ENCODE measurements at places on chromosomes 16 and 17.

GRCh38 chr17:50835301-50836234 is at the start of gene WFIKKN2:
Gene WFIKKN2, plus strand, starts transcription at chr17:50835586. Its CDS starts 352 bp downstream, at chr17:50835938.
- no peak for DNase-seq

DNA sequence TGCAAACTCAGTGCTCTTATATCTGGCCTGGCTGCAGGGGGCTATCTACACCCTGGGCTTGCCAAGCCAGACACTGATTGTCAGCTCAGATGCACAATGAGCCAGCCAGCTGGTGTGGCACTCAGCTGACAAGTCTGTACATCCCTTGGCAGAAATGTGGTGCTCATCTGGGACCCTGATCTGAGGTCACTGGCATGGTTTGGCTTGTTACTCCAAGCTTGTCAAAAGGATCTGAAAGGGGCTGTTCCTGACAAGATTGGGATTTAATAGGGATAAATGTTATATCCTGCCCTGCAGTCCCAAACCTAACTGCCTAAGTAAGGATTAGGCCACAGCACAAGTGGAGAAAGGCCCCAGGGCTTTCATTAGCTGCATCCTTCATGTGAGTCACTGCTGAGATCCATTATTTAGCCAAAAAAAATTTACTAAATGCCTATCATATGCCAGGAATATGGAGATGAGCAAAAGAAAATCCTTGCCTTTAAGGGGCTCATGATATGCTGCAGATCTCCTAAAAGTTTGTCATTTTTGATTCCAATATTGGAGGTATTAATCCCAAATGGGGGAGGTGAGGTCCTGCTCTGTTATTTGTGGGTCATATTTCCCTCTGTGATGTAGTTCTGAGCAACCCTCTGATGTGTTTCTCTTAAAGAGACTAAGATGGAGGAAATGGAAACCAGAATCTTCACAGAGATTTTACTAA is 6.3 kb downstream of the SLC6A2 start:
- DNase-seq: no peak

GRCh38 chr17:40209404-40210093 is 9.6 kb upstream of the WIPF2 start:
- DNase-seq: no peak

DNA sequence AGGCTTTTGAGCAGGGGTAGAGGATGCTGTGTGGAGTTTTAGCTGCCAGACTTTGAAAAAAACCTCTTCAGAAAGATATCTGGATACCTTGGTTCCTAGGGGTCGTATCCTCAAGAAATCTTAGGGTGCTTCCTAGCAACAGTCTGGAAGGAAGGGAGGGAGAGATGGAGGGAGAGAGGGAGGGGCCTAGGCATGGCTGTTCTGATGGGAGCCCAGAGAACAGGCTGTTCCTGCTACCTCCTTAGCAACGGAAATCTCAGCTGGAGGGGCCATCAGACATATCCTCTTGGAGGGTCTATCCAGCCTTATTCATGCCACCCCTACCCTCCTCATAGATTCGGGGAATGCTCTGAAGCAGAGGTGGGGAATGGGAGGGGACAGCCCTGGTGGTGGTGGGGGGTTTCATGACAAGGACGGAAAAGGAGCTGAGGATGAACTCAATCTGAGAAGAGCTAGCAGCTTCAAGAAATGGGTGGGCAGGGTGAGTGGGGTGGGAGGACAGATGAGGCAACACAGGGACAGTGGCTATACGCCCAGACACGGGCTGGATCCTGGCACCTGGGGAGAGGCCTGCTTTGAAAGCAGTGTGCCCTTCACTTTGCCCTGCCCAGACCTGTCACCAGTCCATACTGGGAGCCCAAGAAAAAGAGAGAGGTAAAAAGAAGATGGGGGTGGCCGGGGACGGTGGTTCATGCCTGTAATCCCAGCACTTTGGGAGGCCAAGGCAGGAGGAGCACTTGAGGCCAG is 2.9 kb upstream of the THRA start:
- DNase-seq: no peak

- DNase-seq: peak; percentile 78
These were observed 2.3 kb upstream of the CCDC182 start for GRCh38 chr17:57747221-57748017.

- DNase-seq: no peak
These were observed 94.6 kb upstream of the SMIM36 start for GRCh38 chr17:55605705-55606487.

DNA sequence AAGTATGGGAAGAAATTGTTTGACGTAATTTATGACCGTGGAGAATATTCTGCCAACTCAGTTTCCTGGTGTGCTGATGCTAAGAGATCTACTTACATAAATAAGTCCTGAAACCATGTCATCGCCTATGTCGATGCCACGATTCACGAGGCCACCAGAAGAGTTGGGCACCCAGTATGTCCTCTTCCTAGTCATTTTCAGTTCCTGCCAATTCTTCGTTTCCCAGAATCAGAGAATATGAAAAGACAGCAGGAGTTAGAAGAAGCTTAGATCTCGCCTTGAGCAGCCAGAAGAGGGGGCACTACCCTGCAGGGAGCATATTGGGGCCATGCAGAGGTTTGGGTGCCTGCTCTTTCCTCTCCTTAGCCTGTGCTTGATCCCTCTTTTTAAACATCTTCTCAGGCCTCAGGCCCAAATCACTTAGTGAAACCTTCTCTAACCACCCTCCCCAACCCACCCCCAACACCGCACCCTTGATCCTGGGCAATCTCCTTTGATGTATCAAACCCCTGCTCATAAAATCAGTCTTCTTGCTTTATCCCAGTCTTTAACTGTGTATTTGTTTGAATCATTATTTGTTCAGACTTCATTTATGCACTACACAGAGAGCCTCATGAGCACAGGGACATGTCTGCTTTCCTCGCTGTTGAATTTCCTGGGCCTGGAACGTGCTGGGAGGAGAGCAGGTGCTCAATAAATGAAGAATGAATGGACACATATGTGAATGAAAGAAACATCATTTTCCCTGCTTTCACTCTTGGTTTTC is 12.2 kb upstream of the LONP2 start:
- peak; percentile 57 for DNase-seq

DNA sequence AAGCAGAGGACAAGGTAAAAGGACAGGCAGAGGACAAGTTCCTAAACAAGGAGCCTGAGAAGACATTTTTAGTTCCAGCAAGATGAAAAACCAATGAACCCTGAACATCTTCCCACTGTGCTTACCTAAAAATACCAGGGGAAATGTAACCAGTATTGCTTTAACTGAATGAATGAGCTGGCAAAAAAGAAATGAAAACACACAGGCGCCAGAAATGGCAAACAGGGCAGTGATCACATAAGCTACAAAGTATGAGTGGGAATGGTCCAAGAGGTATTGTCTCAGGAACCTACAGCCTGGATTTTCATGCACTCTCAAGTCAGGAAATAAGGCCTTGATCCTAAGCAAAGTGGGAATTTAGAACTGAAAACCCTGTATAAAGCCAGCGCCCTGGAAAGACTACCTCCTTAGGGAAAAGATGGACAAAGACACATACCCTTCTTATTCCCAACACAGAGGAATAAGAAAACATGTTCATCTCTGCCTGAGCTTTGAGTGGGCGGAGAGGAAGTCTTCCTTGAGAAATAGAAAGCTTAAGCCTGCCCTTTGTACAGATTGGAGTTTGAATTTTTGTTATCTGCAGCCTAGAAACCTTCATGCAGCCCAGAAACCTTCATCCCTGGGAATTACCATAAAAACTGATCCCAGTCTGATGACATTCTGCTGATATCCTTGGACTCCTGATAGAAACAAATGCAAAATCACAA is 2.1 kb downstream of the CMTM2 start:
- peak; percentile 34 for DNase-seq

DNA sequence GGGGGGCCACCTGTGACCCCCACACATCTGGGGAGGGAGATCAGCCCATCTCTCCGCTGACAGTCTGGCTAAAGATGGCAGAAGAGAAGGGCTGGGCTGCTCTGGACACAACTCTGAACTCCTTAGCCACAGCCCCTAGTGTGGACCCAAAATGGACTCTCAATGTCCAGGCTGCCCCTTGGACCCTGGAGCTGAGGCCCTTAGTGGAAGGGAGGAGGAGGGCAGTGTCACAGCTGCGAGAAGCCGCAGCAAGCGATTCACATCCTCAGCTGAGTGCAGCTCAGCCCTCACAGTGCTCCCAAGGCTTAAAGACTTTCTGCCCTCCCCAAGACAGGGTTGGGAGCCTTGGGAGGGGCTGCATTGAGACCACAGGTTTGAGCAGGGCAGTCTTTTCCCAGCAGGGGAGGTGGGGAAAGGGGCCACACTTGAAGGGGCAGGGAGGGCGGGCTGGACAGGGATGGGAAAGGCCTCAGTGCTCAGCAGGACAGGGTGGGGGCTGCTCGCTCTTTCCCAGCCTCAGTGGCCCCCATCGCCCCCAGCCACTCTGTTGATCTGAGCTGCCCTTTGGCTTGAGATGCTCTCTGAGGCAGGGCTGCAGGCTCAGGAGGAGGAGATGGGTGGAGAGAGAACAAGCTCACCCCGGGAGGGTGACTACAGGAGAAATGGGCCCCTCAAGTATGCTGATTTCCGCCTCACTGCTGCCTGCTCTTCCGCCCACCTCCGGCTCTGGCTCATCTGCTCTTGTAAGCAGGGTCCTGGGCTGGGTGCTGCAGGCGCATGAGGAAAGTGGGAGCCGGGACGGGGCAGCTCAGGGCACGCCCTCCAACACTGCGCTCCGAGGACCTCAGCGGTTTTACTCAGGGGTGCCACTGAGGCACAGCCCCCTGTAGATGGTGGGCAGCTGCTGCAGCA is 50.9 kb upstream of the MTSS2 start:
- DNase-seq: no peak

DNA sequence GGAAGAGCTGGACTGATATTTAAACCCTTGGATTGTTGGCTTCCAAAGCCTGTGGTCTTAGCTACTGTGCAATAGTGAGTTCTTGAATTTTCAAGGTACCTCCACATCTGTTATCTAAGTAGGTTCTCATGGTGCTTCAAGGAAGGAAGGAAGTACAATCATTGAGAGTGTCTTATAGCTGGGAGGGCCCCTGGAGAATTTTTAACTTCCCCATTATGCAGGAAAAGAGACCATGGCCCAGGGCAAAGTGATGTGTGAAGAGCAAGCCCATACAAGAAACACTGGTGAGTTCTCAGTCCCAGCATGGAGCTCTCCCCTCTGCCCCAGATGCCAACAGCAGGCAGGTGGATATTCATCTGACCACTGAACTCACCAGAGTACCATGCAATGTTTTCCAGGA is 169.0 kb upstream of the IRX6 start:
- no peak for DNase-seq

DNA sequence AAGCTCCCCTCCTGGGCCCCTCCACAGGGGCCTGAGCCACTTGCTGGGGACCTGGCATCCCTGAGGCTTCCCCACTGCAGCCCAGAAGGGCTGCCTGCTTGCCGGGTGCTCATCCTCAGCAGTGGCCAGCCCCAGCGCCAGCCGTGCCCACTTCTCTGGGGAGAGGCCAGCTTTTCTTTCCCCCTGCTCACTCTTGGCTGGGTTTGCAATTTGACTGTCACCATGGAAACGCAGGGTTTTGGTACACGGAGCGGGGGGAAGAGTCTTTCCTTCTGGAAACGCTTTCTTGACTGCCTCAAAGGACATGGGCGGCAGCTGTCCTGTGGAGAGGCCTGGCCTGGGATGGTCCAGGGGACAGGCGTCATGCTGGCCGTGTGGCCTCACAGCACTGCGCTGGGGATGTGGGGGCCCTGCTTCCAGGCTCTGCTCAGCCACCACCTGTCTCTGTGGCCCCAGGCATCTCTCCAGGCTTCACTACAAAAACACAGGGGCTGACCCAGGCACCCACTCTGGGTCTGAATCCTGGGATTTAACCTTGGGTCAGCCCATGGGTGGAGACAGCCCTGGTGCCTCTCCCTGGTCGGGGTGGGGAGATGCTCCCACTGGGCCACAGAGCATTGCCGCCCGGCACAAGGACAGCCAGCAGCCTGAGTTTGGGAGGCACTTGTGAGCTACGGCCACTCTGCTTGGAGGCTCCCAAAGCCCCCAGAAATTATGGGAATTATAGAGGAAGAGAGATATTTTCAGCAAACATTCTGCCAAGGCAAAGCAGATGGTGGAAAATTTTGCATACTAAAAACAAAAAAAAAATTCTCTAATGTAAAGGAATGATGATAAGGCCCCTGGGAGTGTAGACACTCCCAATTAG is 45.9 kb upstream of the DOC2B start:
- DNase-seq: peak; percentile 23

DNA sequence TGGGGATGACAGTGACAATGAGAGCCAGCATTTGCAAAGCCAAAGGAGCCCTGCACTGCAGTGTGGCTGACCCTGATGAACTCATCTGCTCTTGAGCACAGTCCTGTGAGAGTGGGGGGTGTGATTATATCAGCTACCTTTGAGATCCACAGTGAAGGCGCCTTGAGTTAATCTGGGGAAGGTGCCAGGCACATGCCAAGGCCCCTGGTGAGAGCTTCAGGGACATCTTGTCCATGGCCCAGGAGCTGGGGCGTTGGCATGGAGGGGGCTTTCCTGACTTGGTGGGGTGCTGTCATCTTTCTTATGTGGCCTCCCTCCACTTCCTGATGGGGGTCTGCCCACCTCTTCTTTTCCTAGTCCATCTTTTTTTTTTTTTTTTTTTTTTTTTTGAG is 86.5 kb downstream of the SNX29 start:
- DNase-seq: no peak

DNA sequence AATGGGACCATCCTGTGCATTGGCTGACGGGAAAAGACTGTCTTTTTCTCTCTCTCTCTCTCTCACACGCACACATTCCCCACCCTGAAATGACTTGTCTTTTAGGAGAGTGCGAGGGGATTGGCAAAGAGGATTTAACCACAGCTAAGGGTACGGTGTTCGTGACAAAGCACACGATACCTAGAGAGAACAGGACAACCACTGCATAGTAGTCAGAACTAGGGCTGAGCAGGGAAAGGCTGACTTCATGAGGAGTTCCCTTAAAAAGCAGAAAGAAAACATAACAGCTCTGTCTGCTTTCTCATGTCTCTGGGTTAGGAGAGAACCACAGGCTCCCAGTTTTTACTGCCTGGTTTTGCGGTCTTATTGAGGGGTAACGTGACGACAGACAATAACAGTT is 742.8 kb upstream of the SOX9 start:
- no peak for DNase-seq

- peak; percentile 26 for DNase-seq
These were observed at the start of gene TRPV2 for GRCh38 chr17:16415031-16415924. Gene TRPV2, plus strand, starts transcription at chr17:16415571. Its CDS starts 2,098 bp downstream, at chr17:16417669.

DNA sequence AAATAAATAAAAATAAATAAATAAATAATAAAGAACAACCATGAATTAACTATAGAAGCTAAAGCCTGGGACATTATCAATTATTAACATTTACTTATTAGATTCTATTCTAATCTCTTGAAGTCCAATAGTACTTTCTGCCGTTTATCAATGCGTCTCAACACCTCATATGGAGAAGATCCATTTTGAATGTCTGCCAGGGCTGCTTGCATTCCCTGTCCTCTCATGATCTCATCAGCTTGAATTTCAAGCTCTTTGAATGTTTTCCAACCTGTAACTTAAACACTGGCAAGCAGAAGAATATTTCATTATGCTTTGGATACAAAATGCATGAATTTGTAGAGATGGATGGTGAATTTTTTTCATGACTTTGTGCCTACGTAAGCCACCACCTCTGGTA is 191.9 kb upstream of the ANKFN1 start:
- DNase-seq: no peak

- no peak for DNase-seq
These were observed 20.1 kb downstream of the KRT25 start for GRCh38 chr17:40735016-40735415.
